ENCODE measurements at places on chromosomes 3 and 15.

DNA sequence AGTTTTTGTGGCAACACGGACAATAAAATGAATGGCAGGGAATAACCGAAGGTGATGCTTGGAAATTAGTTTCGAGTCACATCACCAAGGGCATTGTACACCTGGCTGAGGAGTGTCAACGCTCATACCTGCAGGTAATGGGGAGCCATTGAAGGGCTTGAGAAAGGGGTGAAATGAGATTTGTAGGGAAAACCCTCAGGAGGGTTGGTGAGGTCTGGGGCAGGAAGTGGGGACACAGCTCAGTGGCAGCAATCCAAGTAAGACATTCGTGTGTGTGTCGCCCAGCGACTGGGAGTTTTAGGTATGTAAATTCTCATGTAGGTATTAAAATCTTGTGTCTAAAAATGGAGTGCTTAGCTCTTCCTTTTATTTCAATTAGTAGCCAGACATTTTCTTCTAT is 14.3 kb downstream of the PARP14 start:
- no peak for DNase-seq

DNA sequence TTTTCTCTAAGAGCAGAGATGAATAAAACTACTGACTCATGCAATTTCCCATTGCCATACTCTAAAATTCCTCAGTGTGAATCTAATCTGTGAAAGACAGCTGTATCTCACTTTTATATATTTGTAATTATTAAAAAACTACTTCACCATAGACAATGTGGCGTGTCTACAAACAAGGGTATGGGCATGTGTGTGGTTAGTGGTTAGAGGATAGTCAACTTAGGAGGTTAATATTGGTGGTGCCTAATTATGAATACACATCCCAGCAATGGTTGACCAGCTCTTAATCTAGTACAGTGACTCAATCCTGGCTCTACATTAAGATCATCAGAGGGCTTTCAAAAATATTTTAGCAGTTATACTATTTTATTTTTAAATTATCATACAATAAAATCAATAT is 94.5 kb downstream of the GOLIM4 start:
- no peak for DNase-seq

GRCh38 chr15:32117122-32117521 is 86.8 kb downstream of the CHRNA7 start:
- DNase-seq = no peak

DNA sequence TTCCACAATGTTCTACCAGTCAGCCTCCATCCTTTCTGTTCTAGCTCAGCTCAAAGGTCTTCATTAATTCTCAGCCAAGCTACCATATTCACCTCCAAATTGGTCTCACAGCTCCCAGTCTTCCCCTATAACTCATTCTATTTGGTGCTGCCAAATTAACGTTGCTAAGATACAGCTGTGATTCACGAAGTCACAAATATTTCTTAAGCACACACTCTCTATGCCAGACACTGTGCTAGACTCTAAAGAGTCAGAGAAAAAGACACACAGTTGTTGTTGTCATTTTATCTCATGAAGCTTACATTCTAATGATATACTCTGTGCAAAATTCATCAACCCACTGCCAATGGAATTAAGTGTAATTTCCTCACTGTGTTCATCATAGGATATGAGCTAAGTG is 102.8 kb downstream of the FRMD5 start:
- no peak for DNase-seq

GRCh38 chr3:37856381-37856780 is 5.3 kb upstream of the CTDSPL start:
- DNase-seq = no peak

DNA sequence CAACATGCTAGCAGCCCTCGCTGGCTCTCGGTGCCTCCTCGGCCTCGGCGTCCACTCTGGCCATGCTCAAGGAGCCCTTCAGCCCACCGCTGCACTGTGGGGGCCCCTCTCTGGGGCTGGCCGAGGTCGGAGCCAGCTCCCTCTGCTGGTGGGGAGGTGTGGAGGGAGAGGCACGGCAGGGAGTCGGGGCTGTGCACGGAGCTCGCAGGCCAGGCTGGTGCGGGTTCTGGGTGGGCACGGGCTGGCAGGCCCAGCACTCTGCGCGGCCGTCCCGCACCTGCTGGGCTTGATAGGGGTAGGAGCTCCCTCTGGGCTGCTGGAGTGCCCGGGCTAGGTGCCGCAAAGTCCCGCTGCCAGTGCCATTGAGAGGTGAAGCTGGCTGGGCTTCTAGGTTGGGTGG is 251.0 kb downstream of the SQOR start:
- no peak for DNase-seq

GRCh38 chr3:40737343-40737742 is 212.6 kb downstream of the ZNF621 start:
- no peak for DNase-seq

DNA sequence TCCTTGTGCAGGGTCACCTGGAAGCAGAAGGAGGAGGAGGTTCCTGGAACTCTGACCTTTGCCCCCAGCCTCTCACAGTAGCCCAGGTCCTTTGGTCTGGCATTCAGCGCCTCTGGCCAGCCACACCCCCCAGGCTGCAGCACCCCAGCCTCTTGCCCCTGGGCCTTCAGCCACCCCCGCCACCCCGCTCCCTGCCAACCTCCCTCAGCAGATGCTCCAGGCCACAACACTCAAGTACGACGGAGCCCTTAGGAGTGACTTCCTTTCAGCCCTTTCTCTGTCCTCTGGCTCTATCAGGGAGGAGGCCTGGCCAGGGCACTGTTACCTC is 45.2 kb downstream of the GRIP2 start:
- no peak for DNase-seq

GRCh38 chr3:178551916-178552321 is 15.7 kb downstream of the KCNMB2 start:
- no peak for DNase-seq

GRCh38 chr3:20682573-20682972 is 496.6 kb upstream of the SGO1 start:
- no peak for DNase-seq

GRCh38 chr15:96089405-96090058 is 241.0 kb upstream of the NR2F2 start:
- no peak for DNase-seq

- DNase-seq = no peak
Observed at GRCh38 chr3:32758375-32758753, 59.4 kb upstream of the TRIM71 start.

GRCh38 chr3:194296454-194297263 is 54.5 kb downstream of the CPN2 start:
- no peak for DNase-seq

- no peak for DNase-seq
Observed at GRCh38 chr3:17592956-17593355, 149.5 kb downstream of the TBC1D5 start.

DNA sequence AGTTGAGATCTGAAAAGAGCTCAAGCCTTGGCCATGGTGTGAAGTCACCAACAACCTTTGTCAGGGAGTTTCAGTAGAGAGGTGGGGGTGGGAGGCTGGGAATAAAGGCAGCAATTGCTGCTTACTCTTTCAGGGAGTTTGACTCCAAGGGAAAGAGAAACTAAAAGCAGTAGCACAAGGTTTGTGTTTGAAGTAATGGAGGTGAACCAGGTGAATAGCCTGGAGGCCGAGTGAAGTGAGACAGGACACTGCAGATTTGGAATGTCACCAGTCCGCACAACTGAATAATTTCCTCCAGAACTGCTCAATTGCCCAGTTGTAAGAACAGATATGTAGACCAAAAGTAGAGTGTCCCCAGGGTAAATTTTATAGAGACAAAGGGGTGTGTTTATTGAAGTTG is 44.1 kb downstream of the CD86 start:
- DNase-seq = no peak

GRCh38 chr3:48405971-48406370 is 23.9 kb downstream of the PLXNB1 start:
- DNase-seq = peak; percentile 33

DNA sequence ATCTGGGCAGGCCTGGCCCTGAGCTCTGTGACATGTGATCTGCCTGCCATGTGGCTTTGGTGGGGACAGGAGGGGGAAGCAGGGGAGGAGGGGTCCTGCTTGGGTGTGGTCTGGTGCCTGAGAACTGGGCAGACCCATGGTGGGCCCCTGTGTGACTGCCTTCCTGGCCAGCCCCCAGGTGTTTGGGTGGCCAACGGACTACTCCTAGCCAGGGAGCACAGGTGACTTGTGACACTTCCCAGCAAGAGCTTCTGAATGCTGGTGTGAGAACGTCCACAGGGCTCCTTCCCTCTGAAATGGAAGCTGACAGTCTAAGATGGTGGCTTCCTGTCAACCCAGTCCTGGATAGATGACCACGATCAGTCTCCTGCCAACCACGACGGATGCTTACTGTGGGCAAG is 136.1 kb upstream of the MEF2A start:
- no peak for DNase-seq

GRCh38 chr3:67920311-67920710 is 265.9 kb upstream of the SUCLG2 start:
- no peak for DNase-seq

DNA sequence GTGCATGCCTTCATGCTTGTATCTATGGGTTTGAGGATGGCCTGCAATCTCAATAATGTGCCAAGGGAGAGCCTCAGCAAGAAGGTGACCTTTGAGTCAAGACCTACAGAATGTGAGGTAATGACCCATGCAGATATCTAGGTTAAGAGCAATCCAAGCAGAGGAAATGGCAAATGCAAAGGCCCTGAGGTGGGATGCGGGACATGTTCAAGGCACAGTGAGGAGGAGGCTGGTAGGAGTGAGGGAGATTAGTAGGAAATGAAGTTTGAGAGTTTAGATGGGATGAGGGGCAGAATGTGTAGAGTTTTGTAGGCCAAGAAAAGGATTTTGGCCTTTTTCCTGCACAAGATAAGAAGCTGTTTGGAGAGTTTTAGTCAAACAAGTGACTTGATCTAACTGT is 4.7 kb upstream of the MAP2K5 start:
- no peak for DNase-seq

- DNase-seq = no peak
Observed at GRCh38 chr3:13927295-13927694, 47.4 kb upstream of the WNT7A start.

GRCh38 chr3:112013058-112013783 is 14.5 kb downstream of the TAGLN3 start:
- DNase-seq = peak; percentile 17

DNA sequence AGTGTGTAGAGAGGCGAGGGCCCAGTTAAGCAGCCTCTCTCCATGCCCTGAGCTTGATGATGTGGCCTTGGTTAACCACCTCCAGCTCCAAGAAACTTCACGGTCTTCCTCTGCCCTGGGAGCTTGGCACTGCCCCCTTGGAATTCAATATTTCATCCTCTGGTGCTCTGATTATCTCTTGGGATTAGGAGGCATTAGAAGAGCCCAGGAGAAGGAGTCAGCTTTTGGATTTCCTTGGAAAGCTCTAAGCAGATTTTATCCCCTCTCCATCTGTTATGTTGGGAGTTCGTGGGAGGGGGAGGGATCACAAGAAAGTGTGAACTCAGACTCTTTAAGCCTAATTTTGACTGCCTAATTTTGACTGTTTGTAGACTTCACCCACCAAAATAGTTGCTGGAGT is 132.7 kb upstream of the AGBL1 start:
- DNase-seq = no peak

- DNase-seq = no peak
Observed at GRCh38 chr3:29382409-29382808, 101.5 kb downstream of the RBMS3 start.

DNA sequence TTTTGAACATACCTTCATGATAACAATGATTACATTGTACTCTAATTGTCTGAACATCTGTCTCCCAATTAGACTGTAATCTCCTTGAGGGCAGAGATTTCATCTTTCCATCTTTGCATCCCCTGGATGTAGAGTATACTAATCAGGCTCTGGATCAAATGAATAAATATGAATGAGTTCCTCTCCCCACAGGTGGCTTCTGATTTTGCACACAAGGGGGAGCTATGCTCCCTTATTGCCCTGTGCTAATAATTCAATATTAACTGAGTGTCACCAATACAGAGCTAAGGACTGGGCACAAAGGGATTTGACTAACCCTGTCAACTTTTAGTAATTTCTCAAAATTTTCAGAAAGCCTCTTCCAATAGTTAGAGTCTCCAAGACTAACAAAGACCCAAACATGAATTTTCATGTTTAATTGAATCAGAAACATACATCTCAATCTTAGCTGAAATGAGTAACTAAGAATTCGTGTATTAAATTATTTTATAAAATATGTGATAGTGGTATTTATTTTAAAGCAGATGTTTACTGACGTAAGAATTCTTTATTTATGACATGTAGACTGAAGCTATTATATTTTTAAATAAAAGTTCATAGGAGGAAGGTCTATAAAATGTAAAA is 3.0 kb downstream of the DUOXA1 start:
- DNase-seq = no peak

GRCh38 chr3:180382638-180383180 is 219.3 kb upstream of the TTC14 start:
- DNase-seq = no peak

- DNase-seq = no peak
Observed at GRCh38 chr3:155411500-155412223, 118.2 kb upstream of the STRIT1 start.

DNA sequence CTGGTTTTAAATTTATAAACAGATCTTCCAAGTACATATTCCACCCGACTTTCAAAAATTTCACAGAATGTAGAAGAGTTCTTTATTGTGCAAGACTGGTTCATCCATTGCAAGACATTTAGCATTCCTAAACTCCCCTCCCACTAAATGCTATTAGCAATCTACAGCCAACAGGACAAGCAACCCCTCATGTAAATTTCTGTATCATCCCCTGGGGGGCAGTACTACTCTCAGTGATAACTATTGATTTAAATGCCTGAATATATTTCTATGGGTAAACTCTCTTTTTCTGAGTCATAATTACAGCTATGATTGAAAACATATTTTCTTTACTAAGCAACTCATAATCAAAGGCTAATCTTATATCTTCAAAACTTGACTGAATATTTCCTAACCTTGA is 10.7 kb upstream of the SLC15A2 start:
- no peak for DNase-seq

GRCh38 chr15:60581485-60581884 is 102.5 kb upstream of the ICE2 start:
- DNase-seq = no peak

- no peak for DNase-seq
Observed at GRCh38 chr3:139319428-139320402, 24.1 kb upstream of the MRPS22 start.

GRCh38 chr3:189630767-189631372 is 319 bp upstream of the TP63 start:
- no peak for DNase-seq

- no peak for DNase-seq
Observed at GRCh38 chr15:70627734-70628548, 135.4 kb downstream of the UACA start.

GRCh38 chr3:120416868-120417267 is 33.9 kb downstream of the FSTL1 start:
- DNase-seq = no peak

- peak; percentile 10 for DNase-seq
Observed at GRCh38 chr3:112773864-112774263, 72.8 kb downstream of the CD200R1L start.

GRCh38 chr3:23430781-23431398 is 227.8 kb downstream of the UBE2E2 start:
- DNase-seq = no peak

GRCh38 chr3:111667621-111668239 is 72.6 kb upstream of the ZBED2 start:
- peak; percentile 85 for DNase-seq
